ENCODE measurements at places on chromosomes 2 and 18. TPM values are rescaled to one million over a fixed set of nuclear protein-coding genes. Genes with fewer than 3 reads are reported as not detected.

SEMA4C gene
- total RNA-seq = 5.9 TPM

- no peak for DNase-seq
Measured at GRCh38 chr2:1644427-1644826, 99.9 kb downstream of the PXDN start.

DNA sequence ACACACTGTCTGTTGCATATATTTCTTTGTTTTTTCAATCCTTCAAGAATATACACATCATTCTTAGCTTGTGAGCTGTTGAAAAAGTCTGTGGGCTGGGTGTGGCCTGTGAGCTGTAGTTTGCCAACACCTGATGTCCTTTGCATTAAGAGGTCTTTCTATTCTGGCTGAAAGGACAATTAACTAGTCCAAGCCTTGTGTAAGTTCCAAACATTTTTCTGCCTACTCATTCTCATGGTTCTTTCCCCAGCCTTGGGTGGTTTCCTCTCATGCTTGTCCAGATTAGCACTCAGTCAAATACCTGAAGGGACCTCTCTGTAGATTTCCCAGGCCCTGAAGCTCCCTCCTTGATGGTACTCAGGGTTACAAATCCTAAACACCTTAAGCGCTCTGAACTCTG is 57.8 kb upstream of the NABP1 start:
- no peak for DNase-seq

GAL3ST2 gene
- not detected for total RNA-seq

GALNT13 gene
- total RNA-seq = 0.16 TPM

LANCL1 gene
- 43.6 TPM for total RNA-seq

DNA sequence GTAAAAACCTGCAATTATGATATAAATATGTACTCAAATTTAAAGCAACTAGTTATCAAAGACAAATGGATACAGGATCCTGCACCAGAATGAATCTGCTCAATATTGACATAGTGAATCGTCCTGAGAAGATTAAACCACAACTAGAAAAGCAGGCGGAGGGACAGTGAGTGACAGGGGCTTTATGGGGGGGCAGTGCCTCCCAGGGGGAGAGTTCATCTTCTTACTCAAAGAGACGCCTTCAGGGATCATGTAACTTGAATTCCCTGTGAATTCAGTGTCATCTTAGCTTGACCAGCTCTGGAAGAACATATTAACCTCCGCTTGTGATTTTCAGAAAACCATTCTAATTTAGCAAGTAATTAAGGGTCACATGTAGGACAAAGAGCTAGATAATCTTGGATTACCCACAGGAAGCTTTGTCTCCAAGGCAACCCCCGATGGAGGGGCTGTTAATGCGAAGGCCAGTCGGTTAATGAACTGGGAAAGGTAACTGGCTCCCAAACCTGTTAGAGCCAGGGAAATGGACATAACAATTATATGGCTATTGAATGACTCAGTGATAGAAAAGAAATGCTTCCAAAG is 17.4 kb upstream of the LMAN1 start:
- DNase-seq = no peak

GRCh38 chr2:101111917-101112771 is 39.0 kb downstream of the TBC1D8 start:
- DNase-seq = no peak

DNA sequence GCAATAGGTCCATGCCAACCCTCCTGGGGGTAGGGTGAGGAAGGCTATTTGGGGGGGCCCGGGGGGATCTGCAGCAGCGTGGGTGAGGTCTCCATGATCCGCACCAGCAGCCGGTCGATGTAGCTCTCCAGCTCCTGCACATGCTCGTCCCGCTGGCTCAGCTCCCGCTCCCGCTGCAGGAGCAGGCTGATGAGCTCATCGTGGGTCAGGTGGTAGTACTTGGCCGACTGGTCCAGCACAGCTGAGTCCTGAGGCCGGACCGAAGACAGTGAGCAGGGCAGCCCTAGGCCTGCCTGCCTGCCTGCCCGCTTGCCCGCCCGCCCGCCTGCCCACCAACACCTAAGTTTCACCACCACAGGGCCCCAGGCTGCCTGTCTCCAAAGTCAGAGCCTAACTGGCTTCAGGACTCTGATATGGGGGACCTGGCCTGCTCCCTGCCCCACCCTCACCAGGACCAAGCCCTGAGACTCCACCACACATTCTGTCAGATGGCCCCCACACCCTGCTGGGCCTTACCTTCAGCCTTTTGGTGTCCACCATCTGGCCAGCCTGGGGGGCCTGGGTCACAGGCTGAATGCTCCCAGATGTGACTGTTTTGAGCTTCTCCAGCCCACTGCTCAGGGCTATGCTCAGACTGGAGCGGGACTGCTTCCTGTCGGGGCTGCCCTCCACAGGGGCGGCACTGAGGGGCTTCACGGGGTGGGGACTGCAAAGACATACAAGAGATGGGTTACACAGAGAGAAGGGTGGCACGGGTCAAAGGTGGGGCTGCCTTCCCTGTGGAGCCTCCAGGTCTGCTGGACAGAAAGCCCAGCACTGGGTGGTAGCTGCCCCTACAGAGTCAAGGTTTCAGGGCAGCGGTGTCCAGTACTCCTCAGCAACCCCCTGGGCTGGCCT is 4.2 kb upstream of the SFXN5 start:
- DNase-seq = no peak

DNA sequence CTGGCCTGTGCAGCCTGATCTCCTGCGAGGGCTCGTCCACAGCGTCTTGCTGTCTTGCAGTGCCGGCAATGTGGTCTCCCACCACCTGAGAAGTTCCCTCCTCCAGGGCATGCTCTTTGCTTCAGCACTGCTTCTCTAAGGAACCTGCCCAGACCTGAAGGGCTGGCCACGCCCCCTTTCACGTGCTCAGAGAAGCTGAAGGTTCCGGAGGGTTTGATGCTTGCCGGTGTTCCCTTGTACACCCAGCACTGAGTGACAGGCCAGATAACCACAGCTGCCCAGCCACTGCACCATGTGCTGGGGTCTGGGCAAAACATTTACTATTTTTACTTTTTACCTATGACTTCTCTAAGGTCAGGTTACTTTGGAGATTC is 1.7 kb upstream of the POLR2D start:
- peak; percentile 58 for DNase-seq

ANKRD23 gene
- total RNA-seq = 3.2 TPM

LRRC30 gene
- total RNA-seq = not detected

GRCh38 chr2:53452957-53453748 is 314.5 kb upstream of the CHAC2 start:
- DNase-seq = no peak

NETO1 gene
- not detected for total RNA-seq

CCDC68 gene
- total RNA-seq = not detected

GRCh38 chr2:241083091-241083415 is 19.0 kb downstream of the MTERF4 start:
- no peak for DNase-seq

- DNase-seq = no peak
Measured at GRCh38 chr2:7108792-7109532, 191.8 kb downstream of the RNF144A start.

- DNase-seq = no peak
Measured at GRCh38 chr2:200614249-200614648, 28.4 kb downstream of the AOX1 start.

GRCh38 chr2:97785818-97786217 is 72.4 kb downstream of the ZAP70 start:
- no peak for DNase-seq

HOXD9 gene
- total RNA-seq = not detected

- no peak for DNase-seq
Measured at GRCh38 chr2:96491860-96492497, 13.2 kb downstream of the NEURL3 start.

DNA sequence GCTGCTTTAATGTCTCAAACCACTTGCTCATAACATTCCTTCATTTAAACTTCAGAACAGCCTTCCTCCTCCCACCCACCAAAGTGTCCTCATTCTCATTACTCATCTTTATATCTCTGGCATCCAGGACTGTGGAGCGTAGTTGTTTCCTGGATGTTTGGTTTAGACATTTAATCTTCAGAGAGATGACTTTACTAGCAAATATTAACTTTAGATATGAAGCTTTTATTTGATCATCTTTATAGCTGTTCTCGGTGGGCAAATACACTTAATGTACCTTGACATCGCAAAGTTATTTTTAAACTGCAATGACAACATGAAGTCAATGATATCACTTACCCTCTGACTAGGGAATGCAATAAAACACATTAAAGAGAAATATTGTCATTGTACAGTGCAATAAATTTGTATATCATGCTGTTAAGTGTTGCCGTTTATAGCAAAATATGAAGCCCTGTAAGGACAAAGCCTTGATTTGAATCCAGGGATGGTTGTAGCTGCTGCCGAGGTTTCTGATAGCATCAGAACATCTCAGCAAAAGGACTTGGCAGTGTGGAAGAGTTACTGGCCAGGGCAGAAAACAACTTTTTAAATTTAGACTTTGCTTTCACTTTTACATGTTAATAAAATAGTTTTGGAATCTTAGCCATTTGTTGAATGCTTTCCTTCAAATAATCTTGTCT is 4.6 kb upstream of the LAMA3 start:
- DNase-seq = no peak

RAB27B gene
- not detected for total RNA-seq

DSG1 gene
- not detected for total RNA-seq

DNA sequence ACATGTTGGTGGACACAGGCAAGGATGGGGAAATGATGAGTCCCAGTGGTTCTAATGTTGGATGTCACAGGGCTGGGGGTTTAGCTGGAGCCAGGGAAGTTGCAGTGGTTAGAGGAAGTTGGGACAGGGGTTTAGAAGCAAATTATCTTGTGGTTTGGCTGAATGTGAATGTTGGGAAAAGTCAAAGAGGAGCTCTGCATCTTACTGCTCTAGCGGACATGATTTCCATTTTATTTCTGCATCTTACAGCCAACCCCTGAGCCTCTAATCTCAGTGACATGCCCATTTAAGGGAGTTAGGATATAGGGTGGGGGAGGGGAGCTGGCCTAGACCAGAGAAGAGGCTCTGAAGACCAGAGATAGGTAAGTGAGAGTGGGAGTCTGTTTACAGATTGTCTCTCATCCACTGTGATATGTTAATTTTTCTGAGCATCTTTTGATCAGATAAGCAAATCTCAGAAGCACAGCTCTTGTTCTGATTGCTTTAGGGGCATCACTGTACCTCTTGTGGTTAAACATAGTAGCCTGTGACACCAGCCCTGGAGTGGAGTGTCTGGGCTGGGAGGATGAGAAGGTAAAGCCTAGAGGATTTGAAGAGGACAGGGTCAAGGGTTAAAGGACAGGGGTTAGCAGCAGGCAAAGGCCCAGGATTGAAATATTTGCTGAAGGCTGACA is 43.6 kb downstream of the SETBP1 start:
- no peak for DNase-seq

- no peak for DNase-seq
Measured at GRCh38 chr18:8982416-8983183, 119.9 kb upstream of the NDUFV2 start.

DNA sequence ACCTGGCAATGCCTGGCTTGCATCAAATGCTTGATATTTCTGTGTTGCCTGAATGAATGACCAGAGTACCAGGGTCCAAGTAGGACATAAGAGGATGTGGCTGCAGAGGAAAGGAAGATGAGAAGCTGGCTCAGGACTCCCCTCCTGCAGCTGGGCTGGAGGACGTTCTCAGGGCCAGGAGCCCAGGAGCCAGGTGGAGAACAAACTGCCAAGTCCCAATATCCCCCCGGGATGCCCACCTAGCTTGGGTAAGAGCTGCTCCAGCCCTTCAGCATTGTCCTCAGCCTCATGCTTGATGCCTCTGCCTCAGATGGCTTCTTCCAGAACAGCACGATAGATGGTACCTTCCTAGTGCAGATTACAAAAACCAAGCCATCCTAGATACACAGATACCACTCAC is 8.6 kb upstream of the ATP6V1B1 start:
- no peak for DNase-seq

GRCh38 chr2:127984551-127984950 is 43.3 kb downstream of the SAP130 start:
- no peak for DNase-seq

GRCh38 chr2:73962798-73963197 is 21.9 kb upstream of the TET3 start:
- DNase-seq = no peak

- DNase-seq = no peak
Measured at GRCh38 chr2:1501038-1501851, 88.0 kb downstream of the TPO start.

DNA sequence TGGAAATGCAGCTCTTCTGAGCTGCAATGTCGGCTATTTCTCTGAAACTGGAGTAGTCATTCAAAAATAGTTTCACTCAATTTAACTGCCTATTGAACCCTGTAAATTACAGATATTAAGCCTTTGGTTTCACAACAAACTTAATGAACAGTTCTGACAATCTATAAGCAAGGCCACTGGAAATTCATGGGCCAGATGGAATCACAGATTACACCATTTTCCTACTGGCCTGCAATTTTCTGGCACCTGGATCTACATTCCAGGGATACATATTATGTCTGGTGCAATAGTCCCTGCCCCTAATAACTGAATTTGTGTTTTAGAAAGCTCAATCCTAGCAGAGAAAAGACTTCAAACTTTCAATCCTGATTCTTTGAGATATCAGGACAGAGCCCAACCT is 551.7 kb downstream of the RNF144A start:
- DNase-seq = no peak

- DNase-seq = no peak
Measured at GRCh38 chr2:63035660-63036059, 15.0 kb upstream of the OTX1 start.

POTEI gene
- total RNA-seq = not detected

GRCh38 chr2:33326100-33326499 is 150.3 kb upstream of the RASGRP3 start:
- DNase-seq = no peak

CGREF1 gene
- 8.8 TPM for total RNA-seq

DNA sequence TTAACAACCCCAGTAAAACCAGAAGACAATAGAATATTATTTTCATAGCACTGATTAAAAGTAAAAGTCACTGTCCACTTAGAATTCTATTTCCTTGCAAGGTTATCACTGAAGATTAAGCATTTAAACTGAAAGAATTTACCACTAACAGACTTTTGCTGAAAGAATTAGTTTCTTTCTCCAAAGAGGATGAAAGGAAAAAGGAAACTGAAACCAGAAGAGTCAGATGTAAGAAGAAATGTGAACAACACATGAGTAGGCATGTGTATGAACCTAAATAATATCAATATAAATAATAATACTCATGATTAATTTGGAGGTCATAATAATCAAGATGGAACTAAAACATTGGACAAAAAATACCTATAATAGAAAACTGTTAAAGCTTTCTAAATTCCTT is 82.4 kb upstream of the KLHL29 start:
- DNase-seq = no peak

- DNase-seq = peak; percentile 76
Measured at GRCh38 chr2:85678794-85679672, 11.0 kb upstream of the SFTPB start.

GRCh38 chr2:95025406-95026319 is at the start of gene MAL:
Gene MAL, plus strand, starts transcription at chr2:95025708. Its CDS starts 85 bp downstream, at chr2:95025793.
- peak; percentile 71 for DNase-seq

Measured in activated naive CD8-positive, alpha-beta T cell treated with anti-CD3 and anti-CD28 coated beads for 36 hours (primary cell).